ENCODE measurements at places on chromosomes 13 and 19. TPM values are rescaled to one million over a fixed set of nuclear protein-coding genes. Genes with fewer than 3 reads are reported as not detected.

Gene CDC42EP5
- total RNA-seq, result not detected

Gene EPSTI1
- 12.8 TPM for total RNA-seq

Gene MYO16
- not detected for total RNA-seq

Gene CEACAM3
- not detected for total RNA-seq

Gene SCEL
- total RNA-seq, result not detected

Gene OR7D2
- not detected for total RNA-seq

Gene CDC34
- total RNA-seq, result 46.7 TPM

Gene SMIM44
- not detected for total RNA-seq

Gene CEACAM1
- 1.3 TPM for total RNA-seq

Gene CAPS
- 58.3 TPM for total RNA-seq

Gene SPACA4
- total RNA-seq, result not detected

Gene KIR2DL4
- total RNA-seq, result not detected

Gene IFI30
- total RNA-seq, result 13.7 TPM

Gene TNFSF13B
- 3.4 TPM for total RNA-seq

Gene ZNF614
- total RNA-seq, result 13.8 TPM

DNA sequence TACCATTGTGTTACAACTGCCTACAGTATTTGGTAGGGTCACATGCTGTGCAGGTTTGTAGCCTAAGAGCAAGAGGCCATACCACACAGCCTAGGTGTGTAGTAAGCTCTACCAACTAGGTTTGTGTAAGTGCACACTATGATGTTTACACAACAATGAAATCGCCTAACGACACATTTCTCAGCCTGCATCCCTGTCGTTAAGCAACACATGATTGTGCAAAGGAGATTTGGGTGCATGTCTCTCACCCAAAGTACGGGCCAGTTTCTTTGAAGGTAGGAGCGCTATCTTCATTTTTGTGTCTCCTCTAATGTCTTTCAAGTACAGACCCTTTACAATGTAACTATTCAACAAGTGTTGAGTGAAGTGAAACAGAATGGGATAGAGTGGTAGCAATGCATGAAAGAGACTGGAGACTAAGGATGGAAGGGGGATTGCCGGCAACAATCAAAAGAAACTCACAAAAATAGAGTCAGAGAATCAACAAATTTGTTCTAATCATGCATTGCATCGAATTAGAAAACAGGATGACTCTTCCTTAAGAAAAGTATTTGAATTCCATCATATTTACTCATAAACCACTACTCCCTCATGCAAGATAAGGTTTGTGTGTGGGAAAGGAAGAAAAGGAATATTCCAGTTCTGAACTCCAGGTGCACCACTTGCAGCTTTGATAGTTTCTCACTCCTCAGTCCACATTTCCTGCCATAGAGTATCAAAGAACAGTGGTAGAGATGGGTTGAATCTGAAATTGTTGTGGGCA, 60.2 kb upstream of the TNFRSF19 start:
- H3K27ac ChIP-seq, result no peak overlapping the region
- no peaks in the 10 kb centered on the region for H3K36me3 ChIP-seq
- DNase-seq, result no peak

DNA sequence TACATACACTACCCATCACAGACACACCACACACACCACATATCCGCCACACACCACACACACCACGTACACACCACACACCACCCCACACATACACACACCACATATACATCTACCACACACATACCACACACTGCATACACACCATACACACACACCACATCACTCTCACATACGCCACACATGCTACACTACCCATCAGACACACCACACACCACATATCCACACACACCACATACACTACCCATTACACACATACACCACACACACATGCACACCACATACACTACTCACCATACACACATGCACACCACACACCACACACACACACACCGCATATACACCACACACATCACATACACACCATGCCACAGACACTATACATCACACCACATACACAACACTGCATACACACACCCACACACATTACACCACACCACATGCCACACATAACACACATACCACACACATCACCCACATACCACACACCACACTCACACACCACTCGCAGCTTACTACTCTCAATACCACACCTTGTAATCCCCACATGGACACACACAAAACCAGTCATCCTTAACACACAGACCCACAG, 9.5 kb downstream of the ERFL start:
- DNase-seq, result no peak
- peaks cover 27% of the 10 kb centered on the region for H3K4me1 ChIP-seq

DNA sequence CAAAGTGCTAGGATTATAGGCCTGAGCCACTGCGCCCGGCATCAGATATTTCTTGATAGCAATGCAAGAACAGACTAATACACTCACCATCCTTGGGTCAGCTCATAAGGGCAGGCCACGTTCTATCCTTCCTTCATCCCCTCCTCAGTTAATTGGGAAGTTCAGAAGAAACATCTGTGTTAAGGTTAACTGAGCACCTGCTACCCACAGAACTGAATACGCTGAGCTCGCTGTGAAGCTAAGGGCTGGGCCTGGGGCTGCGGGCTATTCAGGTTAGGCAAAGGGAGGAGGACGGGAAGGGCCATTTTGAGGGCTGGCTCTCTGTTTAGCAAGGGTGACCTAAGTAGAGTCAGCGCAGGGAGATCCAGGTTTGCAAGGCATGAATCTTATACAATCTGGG, 43.0 kb upstream of the UQCRFS1 start:
- no peaks in the 10 kb centered on the region for H3K36me3 ChIP-seq
- no peak for DNase-seq
- no peak overlapping the region for H3K4me3 ChIP-seq
- no peaks in the 10 kb centered on the region for H3K4me1 ChIP-seq
- no peak overlapping the region for H3K27ac ChIP-seq

- H3K4me1 ChIP-seq, result peaks cover 3% of the 10 kb centered on the region
- H3K27me3 ChIP-seq, result peaks cover 2% of the 10 kb centered on the region
- no peak for DNase-seq
- no peak overlapping the region for H3K4me3 ChIP-seq
Observed at GRCh38 chr19:4429771-4430171, 27.3 kb downstream of the CHAF1A start.

DNA sequence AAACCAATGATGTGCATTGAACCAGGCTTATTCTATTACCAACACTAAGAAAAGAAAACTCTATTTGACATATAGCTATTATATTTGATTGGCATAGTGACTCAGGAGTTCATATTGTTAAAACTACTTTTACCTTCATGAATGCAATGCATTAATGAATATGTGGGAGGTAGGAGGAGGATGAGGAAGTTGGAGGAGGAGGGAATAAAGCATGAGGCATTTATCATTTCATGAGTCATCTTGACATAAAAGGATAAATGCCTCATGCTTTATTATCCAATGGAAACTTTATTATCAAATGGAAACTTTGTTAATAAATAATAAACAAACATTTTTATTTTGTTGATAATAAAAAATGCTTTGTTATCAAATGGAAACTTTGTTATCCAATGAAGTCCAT, 116.5 kb downstream of the SPRY2 start:
- no peak overlapping the region for H3K4me3 ChIP-seq
- H3K4me1 ChIP-seq, result no peaks in the 10 kb centered on the region
- H3K36me3 ChIP-seq, result no peaks in the 10 kb centered on the region
- H3K27me3 ChIP-seq, result no peaks in the 10 kb centered on the region
- H3K27ac ChIP-seq, result no peak overlapping the region

DNA sequence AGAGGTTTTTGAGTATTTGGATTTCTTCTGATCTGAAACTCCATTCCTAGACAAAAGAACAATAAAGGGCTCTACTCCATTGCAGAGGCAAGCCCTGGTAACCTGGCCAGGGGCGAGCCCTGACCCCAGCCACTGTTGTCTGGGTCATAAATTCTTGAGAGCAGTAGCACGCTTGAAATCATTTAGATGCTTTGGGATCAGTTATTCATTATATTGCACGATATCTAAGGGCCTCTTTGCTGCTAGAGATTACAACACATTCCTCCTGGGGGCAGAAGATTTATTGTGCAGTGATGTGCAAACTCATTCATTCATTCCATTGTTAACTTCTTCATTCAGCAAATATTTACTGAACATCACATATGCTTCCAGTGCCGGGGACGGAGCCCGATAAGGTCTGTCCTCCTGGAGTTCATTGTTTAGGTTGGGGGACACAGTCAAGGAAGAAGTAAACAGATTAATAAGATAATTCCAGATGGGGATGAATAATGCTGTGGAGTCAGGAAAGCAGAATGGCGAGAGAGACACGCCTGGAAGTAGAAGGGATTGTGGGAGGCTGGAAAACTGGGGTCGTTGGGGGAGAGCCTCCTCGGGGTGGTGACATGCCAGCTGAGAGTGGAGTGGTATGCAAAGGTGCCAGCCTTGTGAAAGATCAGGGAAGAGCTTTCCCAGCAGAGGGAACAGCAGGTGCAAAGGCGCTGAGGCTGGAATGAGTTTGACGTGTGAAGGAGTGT, 34.9 kb downstream of the SIPA1L3 start:
- no peak for DNase-seq
- no peaks in the 10 kb centered on the region for H3K27me3 ChIP-seq
- peaks cover 6% of the 10 kb centered on the region for H3K4me1 ChIP-seq

DNA sequence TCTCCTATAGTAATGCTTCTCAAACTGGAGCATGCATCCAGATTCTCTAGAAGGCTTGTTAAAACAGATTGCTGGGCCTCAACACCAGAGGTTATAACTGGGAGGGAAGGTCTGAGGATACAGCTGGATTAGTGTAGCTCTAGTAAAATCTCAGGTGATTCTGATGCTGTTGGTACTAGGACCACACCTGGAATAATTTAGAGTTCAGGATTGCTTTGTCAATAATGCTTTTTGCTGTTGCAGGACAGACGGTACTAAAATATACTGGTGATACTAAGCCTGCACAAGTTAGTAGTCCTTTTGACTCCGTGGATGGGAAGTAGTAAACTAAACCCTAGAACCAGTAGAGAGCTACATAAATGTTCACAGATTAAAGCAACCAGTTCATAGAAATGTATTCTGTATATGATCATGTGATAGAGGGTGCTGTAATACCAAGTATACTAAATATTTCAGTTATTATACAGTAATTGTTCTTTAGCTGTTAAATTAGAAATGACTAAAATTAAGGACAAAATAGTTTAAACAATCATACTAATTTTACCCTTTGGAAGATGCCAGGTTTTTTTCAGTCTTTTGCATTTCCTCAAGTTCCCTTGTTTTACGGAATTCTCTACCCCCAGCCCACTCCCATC, 258.2 kb upstream of the STARD13 start:
- H3K4me1 ChIP-seq, result peaks cover 42% of the 10 kb centered on the region
- H3K4me3 ChIP-seq, result peak overlapping the region; percentile 96
- H3K27ac ChIP-seq, result peak overlapping the region; percentile 99
- no peak for DNase-seq

- H3K27ac ChIP-seq, result no peak overlapping the region
- no peaks in the 10 kb centered on the region for H3K36me3 ChIP-seq
- no peak overlapping the region for H3K4me3 ChIP-seq
- no peaks in the 10 kb centered on the region for H3K4me1 ChIP-seq
- no peaks in the 10 kb centered on the region for H3K27me3 ChIP-seq
Observed at GRCh38 chr13:66218583-66218982, 1011.6 kb downstream of the PCDH9 start.

DNA sequence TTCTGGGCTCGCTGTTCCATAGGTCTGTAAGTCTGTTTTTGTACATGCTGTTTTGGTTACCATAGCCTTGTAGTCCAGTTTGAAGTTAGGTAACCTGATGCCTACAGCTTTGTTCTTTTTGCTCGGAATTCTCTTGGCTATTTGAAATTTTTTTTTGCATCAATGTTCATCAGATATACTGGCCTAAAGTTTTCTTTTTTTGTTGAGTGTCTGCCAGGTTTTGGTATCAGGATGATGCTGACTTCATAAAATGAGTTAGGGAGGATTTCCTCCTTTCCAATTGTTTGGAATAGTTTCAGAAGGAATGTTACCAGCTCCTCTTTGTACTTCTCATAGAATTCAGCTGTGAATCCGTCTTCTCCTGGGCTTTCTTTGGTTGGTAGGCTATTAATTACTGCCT, 397.8 kb upstream of the HTR2A start:
- H3K27ac ChIP-seq, result no peak overlapping the region
- no peak overlapping the region for H3K4me3 ChIP-seq
- H3K36me3 ChIP-seq, result no peaks in the 10 kb centered on the region

GRCh38 chr19:4575267-4576015, 16.0 kb upstream of the SEMA6B start:
- H3K27me3 ChIP-seq, result peaks cover 56% of the 10 kb centered on the region
- no peaks in the 10 kb centered on the region for H3K36me3 ChIP-seq

DNA sequence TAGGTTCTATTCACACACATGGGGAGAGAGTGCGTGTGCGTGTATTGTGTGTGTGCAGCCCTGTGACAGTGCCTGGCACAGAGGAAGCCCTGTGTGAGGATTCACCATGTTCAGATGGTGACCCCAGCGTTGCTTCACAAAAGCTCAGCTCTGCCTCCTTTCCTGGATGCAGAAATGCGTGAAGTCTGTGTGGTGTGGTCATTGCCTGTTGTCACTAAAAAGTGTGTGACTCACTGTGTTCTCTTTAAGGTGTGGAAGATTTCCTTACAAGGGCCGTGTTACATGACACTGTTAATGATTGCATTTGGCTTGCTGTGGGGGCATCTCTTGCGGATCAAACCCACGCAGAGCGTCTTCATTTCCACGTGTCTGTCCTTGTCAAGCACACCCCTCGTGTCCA, 19.5 kb upstream of the DCUN1D2 start:
- no peak for DNase-seq
- no peak overlapping the region for H3K27ac ChIP-seq

GRCh38 chr13:74202129-74202813, 68.1 kb upstream of the KLF12 start:
- no peak overlapping the region for H3K4me3 ChIP-seq
- H3K27me3 ChIP-seq, result no peaks in the 10 kb centered on the region
- H3K36me3 ChIP-seq, result no peaks in the 10 kb centered on the region
- no peak overlapping the region for H3K27ac ChIP-seq
- no peaks in the 10 kb centered on the region for H3K4me1 ChIP-seq

GRCh38 chr13:77508959-77509620, 26.4 kb upstream of the SCEL start:
- H3K27ac ChIP-seq, result no peak overlapping the region
- H3K4me1 ChIP-seq, result peaks cover 5% of the 10 kb centered on the region
- DNase-seq, result no peak
- no peaks in the 10 kb centered on the region for H3K36me3 ChIP-seq

- no peak overlapping the region for H3K27ac ChIP-seq
- no peaks in the 10 kb centered on the region for H3K27me3 ChIP-seq
- no peaks in the 10 kb centered on the region for H3K4me1 ChIP-seq
- H3K4me3 ChIP-seq, result no peak overlapping the region
- no peak for DNase-seq
- H3K36me3 ChIP-seq, result no peaks in the 10 kb centered on the region
Observed at GRCh38 chr13:90798381-90798780, 549.1 kb upstream of the MIR17HG start.

GRCh38 chr19:13153569-13154240, 3.5 kb downstream of the IER2 start:
- H3K4me1 ChIP-seq, result peaks cover 50% of the 10 kb centered on the region
- peak overlapping the region; percentile 97 for H3K4me3 ChIP-seq
- peak overlapping the region; percentile 99 for H3K27ac ChIP-seq
- DNase-seq, result no peak
